ENCODE measurements at places on chromosomes 1 and 21. TPM values are rescaled to one million over a fixed set of nuclear protein-coding genes. Genes with fewer than 3 reads are reported as not detected.
A peak's percentile ranks its signal among the peaks of the same experiment; 100 is the strongest.

The MX2 gene
- 13.7 TPM for total RNA-seq

DNA sequence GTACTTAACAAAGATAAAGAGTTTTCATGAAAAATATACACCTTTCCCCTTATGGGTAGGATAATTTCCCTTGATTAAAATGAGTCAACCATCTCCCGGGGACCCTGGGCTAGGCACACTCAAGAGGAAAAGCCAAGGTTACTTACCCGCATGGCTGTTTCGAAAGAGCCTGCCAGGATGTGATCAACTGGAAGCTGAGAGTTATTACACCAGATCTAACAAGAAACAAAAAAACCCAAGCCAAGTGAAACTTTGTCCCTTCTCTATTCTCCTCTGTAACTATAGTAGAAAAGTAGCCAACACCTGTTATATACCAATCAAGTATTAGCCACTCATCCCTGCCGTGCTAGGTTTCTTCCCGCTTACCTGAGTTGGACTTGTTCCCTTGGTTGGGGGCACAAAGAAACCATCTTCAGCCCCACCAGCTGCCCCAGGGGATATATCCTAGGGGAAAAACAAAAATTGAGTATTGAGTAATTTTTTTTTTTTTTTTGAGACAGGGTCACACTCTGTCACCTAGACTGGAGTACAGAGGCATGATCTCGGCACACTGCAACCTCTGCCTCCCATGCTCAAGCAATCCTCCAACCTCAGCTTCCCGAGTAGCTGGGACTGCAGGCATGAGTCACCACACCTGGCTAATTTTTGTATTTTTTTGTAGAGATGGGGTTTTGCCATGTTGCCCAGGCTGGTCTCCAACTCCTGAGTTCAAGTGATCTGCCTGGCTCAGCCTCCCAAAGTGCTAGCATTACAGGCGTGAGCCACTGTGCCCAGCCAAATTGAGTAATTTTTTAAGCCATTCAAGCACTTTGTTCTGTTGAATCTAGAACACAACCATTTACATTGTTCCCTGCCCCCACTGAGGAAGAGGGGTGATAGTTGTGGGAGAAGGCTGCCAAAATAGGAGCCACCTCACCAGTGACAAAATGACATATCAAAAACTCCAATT lies 8.4 kb upstream of the PEX19 start:
- DNase-seq: no peak

- no peak for DNase-seq
Observed at GRCh38 chr1:175572932-175573868, 170.2 kb downstream of the TNR start.

GRCh38 chr1:46394108-46394871 lies at the start of gene FAAH:
TSS of gene FAAH (plus strand) at chr1:46394317. CDS start at chr1:46394349, 32 bp downstream.
- DNase-seq: peak; percentile 89

DNA sequence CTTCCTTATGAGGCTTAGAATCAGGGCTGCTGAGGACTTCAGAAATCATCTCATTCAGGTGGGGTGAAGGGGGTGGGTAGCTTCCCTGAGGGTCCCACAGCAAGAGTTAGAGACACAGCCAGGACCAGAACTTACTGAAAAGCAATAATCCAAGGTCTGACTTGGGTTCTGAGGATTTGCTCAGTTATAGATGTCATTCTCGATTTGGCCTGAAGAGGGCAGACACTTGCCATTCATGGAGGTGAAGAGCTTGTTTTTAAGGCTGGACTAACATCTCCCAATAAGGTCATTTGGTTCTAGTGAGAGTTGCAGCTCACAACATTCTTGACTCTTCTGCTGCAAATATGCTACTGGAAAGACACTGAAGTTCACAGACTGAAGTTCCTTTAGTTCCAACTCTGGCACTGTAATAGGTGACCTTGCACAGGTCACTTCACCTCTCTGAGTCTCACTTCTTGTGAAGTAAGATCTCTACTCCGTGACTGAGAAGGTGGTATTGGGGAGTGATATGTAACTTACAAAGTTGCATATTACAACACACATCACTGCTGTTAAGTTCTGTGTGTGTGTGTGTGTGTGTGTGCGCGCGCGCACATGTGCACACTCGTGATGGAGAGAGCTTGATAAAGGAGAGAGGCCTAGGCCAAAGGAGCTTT lies 69.8 kb upstream of the DIRAS3 start:
- DNase-seq: peak; percentile 56

DNA sequence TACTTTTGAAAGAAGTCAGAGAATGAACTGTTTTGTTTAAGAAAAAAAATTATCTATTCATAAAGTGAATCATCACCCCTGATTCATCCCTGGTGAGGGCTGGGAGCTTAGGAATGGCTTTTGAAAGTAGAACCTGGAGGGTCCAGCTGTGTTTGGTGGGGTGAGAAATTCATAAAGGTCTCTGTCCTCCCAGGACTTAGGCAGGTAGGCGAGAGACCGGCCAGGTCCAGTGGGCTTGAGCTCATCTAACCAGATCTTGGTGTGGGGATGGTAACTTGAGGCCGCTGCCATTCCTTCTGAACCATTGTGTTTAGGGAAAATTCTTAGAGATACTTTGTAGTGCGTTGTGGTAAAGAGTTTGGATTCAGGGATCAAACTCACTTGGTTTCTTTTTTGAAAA lies 156.8 kb upstream of the TNR start:
- no peak for DNase-seq

- DNase-seq: no peak
Observed at GRCh38 chr21:28522014-28522799, 470.5 kb downstream of the LTN1 start.

The SCNM1 gene
- 16.1 TPM for total RNA-seq

GRCh38 chr1:193311226-193311948 lies 125.0 kb upstream of the B3GALT2 start:
- no peak for DNase-seq

The CD247 gene
- 3.9 TPM for total RNA-seq

The CYP4Z1 gene
- total RNA-seq: 0.94 TPM

GRCh38 chr21:44639331-44639655 lies 2.1 kb downstream of the KRTAP10-10 start:
- no peak for DNase-seq

The TNFRSF14 gene
- total RNA-seq: 260 TPM

The TSSK3 gene
- not detected for total RNA-seq

The LCE3D gene
- total RNA-seq: not detected

DNA sequence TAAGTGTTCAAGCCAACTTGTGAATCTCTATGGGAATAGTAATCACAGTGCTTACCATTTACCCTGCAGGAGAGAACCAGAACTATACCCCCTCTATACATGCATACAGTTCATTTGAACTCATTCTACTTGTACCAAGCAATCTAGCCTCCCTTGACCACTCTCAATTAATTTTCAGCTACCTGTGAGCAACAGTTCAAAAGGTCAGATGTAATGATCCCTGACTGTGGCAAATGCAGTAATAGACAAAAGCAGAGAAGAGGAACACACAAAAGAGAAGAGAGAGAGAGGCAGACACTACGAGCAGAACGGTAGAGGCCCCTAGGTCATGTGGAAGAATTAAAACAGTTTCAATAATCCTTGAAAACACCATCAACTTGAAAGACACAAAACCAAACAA lies 52.8 kb downstream of the FMO4 start:
- DNase-seq: no peak

- no peak for DNase-seq
Observed at GRCh38 chr1:90335558-90335957, 340.6 kb downstream of the ZNF326 start.

- DNase-seq: no peak
Observed at GRCh38 chr1:61506236-61506635, 218.7 kb downstream of the TM2D1 start.

- DNase-seq: peak; percentile 95
Observed at GRCh38 chr1:117366177-117367045, 838 bp upstream of the MAN1A2 start.

The F13B gene
- not detected for total RNA-seq

DNA sequence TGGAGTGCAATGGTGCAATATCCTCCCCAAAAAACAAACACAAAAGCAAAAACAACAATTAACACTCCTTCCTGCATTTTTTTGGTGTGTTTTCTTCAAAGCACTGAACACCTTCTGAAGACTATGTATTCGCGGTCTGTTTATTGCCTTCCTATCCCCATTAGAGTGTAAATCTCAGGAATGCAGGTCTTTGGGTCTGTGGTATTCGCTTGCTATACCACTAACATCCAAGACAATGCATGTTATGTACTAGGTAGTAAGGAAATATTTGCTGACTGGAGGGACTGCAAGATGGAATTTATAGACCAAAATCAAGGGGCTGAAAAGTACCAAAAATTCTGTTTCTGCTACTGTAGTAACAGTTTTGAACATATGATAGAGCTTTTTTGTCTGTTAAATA lies 299.4 kb downstream of the RYR2 start:
- DNase-seq: no peak

GRCh38 chr1:2544093-2544874 lies 11.9 kb upstream of the TNFRSF14 start:
- DNase-seq: no peak

The COL11A1 gene
- not detected for total RNA-seq

GRCh38 chr1:93595743-93596142 lies 85.9 kb downstream of the BCAR3 start:
- DNase-seq: no peak

The NTNG1 gene
- 17.3 TPM for total RNA-seq

The SDF4 gene
- total RNA-seq: 280 TPM
